Heart left ventricle (tissue), 16 donors: ENCODE measurements at places on chromosomes 16 and 17. TPM values are rescaled to one million over a fixed set of nuclear protein-coding genes. Genes with fewer than 3 reads are reported as not detected.

Gene SENP3
- 32.2 TPM for total RNA-seq

- H3K27me3 ChIP-seq, result no peaks in the 10 kb centered on the region
- no peak overlapping the region for H3K4me3 ChIP-seq
- H3K36me3 ChIP-seq, result peaks cover 43% of the 10 kb centered on the region
- no peak for DNase-seq
- H3K27ac ChIP-seq, result no peak overlapping the region
- H3K4me1 ChIP-seq, result peaks cover 18% of the 10 kb centered on the region
These were observed 1.5 kb downstream of the AMZ2 start for GRCh38 chr17:68249354-68249765.

- no peak overlapping the region for H3K4me3 ChIP-seq
- H3K27me3 ChIP-seq, result no peaks in the 10 kb centered on the region
- no peaks in the 10 kb centered on the region for H3K36me3 ChIP-seq
- H3K4me1 ChIP-seq, result no peaks in the 10 kb centered on the region
These were observed 82.4 kb downstream of the WNT3 start for GRCh38 chr17:46736100-46736499.

DNA sequence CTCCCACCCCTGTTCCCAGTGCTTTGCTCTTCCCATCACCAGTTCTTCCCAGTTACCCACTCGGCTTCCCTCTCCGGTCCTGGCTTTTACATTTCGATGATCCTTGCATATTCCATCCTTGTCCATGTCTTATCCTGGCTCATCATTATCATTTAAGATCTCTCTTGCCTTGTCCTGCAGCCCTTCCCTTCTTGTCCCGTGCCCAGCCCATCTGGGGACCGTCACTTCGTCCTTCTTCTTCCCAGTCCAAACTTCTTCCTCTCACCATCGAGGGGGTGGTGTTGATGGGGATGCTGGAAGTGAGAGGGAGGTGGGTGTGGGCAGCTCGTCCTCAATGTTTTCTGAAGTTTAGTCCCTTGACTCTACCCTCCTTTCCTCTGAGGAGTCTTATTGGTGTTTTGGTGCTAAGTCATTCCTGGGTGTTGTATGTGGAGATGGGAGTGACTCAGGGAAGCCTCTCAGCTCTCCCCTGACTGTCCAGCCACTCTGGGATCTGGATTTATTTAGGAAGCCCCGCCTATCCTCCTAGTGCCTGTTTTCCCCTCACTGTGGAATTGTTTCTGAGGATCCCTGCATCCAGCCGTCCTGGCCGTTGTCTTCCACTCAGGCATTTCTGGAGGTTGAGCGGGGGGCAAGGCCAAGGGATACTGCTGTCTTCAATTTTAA lies 975 bp downstream of the SNX29 start:
- no peak for DNase-seq
- peak overlapping the region; percentile 93 for H3K4me3 ChIP-seq
